ENCODE measurements at places on chromosomes 6 and 20.

GRCh38 chr6:92767101-92767500 lies 652.3 kb downstream of the EPHA7 start:
- DNase-seq: no peak

GRCh38 chr6:21847711-21848480 lies 254.3 kb downstream of the SOX4 start:
- DNase-seq: no peak

DNA sequence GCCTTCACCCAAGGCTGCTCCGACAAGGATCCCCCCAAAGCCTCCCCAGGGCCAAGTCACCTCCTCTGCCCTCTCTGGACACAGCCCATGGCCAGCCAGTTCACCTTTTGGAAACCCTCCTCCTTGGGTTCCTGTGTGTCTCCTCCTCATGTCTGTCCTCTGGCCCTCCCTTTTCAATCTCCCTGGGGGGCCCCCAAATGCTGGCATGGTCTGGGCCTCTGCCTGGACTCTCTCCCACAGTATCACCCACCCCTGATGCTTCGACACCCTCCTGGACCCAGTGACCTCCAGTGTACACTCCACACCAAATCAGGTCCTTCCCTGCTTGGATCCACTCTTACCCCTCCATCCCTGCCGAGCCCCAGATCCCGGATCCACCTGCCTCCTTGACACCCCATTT lies 46.7 kb upstream of the NNAT start:
- DNase-seq: no peak

DNA sequence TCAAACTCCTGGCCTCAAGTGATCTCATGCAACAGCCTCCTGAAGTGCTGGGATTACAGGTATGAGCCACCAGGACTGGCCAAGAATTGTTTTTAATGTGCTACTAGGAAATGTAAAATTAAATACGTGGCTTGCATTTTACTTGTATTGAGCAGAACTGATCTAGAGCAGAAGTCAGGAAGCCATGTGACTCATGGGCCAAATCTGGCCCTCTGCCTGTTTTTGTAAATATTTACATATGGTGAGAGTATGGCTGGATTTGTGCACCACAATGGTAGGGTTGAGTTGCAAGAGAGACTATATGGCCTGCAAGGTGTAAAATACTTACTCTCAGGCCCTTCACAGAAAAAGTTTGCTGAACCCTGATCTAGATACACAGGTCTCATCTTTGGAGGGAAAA lies 75.8 kb downstream of the LAMP5 start:
- peak; percentile 59 for DNase-seq

DNA sequence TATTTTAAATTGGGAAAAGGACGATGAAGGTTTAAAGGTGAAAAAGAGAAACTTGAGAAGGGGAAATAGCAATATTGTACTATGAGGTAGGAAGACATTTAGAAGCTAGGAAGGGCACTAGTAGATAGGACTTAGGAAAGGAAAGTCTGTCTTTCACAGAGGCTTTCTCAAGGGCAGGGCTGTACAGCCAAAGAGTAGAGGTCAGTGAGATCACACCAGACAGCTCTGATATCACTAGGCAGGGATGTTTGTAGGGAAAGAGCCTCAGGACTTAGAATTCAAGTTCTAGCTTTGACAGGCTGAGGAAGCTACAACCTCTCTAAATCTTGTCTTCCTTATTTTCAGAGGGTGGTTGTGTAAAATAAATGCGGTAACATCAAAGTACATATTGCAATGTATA lies 160.4 kb upstream of the SLC22A16 start:
- no peak for DNase-seq

- no peak for DNase-seq
These were observed 78.3 kb downstream of the KIF6 start for GRCh38 chr6:39646751-39647420.

- DNase-seq: no peak
These were observed 108.7 kb downstream of the CARMIL1 start for GRCh38 chr6:25387911-25388310.

DNA sequence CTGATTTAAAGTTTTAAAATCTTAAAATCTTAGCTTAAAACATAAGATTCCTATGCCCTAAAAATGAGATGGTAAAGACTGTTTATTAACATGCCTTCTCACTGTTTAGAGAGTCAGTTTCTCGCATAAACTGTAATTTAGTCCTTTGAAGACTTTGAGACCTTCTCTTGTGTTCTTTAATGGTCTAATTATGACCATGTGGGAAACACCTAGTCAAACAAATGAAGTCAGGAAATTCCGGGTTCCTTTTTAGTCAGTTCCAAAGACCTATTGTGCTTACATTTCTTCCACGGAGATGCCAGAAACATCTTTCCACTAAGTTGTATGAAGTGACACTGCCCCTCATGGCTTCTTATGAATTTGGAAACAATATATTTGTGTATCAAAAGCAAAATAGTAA lies 64.2 kb upstream of the KIF25 start:
- DNase-seq: no peak

DNA sequence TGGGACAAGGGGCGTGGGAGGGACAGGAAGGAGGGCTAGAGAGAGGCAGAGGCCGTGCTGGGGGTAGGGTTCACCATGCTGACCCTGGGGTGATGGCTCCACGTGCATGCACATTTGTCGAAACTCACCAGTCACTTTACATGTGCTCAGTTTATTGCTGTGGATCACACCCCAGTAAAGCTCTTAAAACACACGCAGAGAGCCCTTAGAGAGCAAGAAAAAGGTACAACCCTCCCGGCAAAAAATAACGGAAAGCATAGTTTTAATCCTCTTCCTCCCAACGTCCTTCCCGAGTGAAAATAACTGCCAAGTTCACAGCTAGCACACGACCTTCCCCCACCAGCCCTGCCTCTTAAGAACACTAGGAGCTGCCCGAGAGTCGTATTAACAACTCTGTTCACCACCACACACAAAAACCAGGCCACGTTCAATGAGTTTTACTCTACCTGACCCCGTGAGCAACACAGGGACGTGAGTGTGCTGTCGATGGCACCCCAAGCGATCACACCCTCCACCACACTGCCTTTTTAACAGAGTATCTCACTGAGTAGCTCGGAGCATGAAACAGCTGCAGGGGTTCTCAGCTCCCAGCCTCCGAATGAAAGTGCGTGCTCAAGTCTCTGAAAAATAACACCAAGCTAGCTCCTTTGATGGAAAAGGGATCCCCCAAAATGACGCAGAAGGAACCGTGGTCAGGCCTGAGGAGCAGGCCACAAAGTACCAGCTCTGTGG lies 39.7 kb downstream of the TAF4 start:
- peak; percentile 62 for DNase-seq

DNA sequence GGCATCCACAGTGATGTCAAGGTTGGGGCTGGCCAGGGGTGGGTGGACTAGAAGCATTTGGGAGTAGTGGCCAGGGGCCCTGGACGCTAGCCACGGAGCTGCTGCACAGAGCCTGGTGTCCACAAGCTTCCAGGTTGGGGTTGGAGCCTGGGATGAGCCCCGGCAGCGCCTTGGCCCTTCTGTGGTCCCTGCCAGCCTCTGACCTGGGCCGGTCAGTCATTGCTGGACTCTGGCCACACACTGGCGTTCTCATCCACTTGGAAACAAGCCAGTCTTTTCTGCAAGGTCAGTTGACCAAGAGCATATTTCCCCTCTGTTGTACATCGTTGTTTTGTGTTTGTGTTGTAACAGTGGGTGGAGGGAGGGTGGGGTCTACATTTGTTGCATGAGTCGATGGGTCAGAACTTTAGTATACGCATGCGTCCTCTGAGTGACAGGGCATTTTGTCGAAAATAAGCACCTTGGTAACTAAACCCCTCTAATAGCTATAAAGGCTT lies 8.4 kb downstream of the PSMA7 start:
- DNase-seq: no peak

- DNase-seq: no peak
These were observed 37.4 kb upstream of the BCAS1 start for GRCh38 chr20:54107600-54108325.

DNA sequence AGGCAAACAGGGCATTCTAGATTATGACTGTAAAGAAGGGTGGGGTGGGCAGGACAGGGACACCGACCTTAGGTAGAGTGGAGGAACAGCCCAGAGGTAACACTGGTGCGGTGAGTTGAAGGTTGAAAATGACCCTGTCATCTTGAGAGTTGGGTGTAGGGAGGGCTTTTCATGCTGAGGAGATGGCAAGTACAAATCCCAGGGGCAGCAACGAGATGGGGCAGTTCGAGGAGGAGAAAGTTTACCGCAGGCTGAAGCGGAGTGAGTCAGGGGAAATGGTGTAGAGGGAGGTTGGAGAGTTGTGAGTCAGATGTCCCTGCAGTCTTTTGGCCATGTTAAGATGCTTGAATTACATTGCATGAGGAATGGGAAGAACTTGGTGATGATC lies 101.1 kb downstream of the HIVEP1 start:
- peak; percentile 60 for DNase-seq

DNA sequence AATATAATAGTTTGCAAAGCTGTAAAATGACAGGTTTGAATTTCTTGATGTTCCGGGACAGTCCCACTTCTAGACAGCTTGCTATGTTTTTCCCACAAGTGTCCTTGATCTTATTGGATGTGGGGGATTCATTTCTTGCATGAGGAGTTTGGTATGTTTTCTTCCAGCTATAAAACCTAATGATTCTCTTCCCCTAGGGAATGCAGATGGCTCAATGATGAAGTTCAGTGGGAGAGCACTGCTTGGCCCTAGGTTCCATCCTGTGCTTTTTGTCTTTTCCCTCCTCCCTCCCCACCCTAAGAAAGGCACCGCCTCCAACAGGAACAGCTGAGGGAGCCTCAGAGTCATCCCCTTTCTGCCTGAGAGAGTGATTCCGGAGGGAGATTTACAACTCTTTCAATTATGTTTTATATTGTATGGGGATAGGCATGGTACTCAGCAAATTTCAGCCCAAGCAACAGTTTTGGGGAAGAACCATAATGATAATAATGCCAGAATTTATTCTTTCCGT lies 149.2 kb downstream of the PHACTR1 start:
- DNase-seq: no peak

GRCh38 chr6:56193846-56194245 lies 53.5 kb downstream of the COL21A1 start:
- DNase-seq: peak; percentile 22

DNA sequence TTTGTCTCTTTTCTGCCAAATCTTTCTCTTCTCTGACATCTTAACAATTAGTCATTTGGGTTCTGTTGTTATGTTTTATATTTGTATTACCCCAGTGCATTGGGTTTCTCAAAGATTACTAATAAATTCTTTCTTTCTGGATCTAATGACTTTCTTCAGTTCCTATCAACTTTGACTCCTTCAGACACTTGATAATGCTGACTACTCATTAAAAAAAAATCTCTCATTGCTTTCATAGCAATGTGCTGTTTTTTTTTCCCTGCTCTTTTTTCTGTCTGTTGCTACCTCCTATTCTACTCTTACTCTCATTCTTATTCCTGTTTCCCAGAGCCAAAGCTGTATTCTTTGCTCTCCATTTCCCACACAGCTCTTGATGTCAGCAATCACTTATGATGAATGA lies 81.3 kb upstream of the MAP3K7 start:
- no peak for DNase-seq

- DNase-seq: no peak
These were observed 86.2 kb downstream of the PFDN4 start for GRCh38 chr20:54294094-54294493.

- DNase-seq: no peak
These were observed 134.8 kb downstream of the LY86 start for GRCh38 chr6:6723361-6723760.

DNA sequence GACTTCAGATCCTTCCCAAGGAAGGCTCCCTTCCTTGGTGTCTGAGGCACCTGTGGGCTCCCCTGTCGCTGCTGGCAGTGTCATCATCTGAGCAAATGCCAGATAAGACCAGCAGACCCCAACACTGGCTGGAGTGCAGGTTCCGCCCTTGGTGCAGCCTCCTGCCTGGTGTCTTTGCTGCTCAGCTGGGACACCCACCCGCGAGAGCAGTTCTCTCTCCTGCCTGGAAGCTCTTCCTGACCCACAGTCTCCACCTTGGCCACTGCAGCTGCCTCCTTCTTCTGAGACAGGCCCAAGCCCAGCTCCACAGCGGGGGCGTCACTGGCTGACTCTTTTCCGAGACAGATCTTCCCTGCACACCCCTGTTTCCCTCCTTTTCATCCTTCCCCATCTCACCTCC lies 395.7 kb upstream of the MAP3K7 start:
- no peak for DNase-seq

DNA sequence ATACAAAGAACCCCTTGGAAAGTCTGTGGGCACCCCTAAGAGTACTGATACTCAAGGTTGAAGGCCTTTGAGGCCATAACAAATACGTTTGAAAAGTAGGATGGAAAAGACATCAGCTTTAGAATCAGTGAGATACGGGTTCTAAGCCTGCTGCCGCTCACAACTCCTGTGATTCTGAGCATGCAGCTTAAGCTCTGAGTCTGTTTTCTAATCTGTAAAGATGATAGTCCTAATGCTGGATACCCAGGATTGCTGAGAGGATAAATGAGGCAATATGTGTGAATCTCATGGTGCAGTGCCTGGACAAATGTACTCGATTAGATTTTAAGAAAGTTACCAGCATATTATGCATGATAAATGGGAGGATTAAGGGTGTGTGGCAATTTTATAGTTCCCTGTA lies 321.0 kb upstream of the HSF2 start:
- no peak for DNase-seq

DNA sequence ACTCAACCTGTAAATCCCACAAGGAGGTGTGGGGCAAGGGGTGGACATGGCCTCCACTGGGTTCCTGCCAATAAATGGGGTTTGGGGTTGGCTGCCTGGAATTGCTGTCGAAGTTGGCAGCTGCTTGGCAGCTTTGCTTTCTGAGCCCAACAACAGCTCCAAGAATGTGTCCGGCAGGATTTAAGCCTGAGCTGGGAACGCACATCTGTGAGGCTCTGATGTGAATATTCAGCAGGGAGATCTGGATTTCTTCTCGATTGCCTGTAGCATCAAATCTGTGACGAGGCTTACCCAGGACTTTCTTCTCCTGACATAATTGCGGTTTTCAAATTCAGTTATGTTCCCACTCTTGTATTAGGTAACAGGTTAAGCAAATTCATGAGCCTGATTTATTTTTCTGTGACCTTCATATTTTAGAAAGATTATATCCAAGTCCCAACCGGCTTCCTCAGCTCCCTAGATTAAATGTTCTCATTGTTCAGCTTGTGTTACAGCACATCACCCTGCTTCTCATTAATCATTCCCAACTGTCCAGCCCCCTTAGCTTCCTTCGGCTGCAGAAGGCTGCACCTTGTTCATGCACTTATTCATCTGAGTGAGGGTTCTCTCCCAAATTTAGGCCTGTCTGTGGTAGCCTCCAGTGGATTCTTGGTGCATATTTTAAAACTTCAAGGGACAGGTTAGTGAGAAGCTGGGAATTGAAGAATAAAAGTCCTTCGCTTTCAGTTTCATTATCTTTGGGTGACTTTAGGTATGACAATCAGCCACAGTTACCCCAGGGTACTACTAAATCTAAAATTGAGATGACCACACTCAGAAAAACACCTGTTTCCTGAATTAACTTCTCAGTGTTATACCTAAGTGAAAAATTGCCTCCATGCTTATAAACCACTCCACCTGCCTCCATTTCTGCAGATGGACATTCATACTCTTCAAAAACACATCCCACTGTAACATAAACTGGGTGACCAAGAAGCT lies 310.0 kb downstream of the ESR1 start:
- peak; percentile 25 for DNase-seq

GRCh38 chr6:27422651-27423332 lies 34.2 kb downstream of the ZNF391 start:
- no peak for DNase-seq

Data from fibroblast of skin of abdomen (primary cell).